Activated CD4-positive, alpha-beta T cell treated with anti-CD3 and anti-CD28 coated beads, Interleukin-2, Interleukin-4, amounts not matched to agents 100 ng/mL and 50 ng/mL, durations not matched to agents 16 hours and 8 hours (primary cell): ENCODE measurements at places on chromosomes 13 and 19.

DNA sequence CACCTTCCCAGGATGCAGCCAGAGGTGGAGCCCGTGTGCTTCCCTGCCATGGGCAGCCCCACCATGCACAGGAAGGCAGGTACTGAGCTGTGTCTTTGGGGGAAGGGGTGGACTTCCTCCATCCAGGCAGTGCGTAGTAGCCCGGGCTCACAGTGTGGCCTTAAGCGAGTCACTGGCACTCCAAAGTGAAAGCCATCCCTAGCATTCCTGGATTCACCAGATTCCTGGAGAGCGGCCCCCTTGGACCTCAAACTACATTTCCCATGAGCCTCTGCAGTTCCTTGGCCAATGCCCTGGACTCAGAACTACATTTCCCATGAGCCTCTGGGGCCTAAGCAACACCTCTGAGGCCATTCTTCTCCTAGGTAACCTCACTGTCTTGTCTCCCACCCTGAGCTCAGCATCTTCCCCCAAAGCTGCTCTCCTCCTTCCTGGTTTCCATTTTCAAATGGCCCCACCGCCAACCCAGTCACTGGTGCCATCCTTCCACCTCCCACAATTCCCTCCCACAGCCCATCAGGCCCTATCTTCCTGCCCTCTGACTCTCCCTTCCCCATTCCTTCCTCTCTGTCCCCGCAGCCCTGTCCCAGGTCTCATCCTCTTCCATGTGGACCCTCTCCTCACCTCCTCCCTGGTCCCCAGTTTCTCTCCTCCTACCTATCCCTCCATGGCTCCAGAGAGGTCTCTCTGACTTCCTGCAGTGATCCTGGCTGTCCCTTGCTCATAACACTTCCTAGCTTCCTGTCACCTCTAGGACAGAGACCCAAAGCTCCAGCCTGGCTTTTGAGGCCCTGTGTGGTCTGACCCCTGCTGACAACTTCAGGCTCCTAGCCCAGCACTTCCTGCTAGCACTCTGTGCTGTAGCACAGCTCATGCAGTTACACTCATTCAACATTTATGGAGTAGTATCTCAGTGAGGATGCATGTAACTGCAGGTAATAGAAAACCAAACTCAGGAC, at the start of gene C19orf81:
C19orf81 (plus strand) TSS at position 13 of the 959 bp plus-strand sequence; CDS start at position 13, 0 bp downstream.
- DNase-seq = peak; percentile 16

DNA sequence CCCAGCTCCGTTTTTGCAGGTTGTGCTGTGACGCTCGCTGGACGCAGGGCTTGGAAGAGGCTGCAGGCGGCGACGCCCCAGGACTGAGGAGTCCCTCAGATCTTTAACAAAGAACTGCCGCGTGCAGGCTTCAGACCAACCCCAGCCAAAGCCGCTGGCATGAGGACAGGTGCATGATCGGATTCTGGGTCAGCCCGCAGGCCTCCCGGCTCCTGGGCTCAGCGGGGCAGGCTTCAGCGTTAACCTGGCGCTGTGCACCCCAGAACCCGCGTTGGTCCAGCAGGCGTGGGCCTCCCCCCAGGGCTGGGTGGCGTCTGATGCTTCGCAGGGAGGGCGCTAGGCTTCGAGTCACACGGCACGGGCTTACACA, 920 bp upstream of the TIMM13 start:
- DNase-seq = no peak

- DNase-seq = no peak
Measured at GRCh38 chr19:42203700-42204099, 13.8 kb downstream of the DEDD2 start.

DNA sequence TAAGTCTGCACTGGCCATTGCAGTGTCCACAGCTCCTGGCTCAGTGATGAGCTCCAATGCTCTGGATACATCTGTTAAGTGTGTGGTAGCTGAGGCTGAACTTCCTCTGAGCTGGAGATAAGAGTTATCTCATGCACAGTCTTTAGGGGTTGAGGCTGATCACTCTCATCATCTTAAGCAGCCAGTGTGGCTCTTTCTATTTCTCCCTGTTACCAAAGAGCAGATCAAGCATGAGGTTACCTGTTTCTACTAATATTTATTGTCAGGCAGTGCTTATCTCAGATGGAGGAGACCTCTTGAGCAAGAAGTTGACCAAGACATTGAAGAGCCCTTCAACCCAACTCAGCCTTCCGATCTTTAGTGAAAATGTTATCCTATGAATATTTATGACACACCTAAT, 6.6 kb upstream of the OR10H2 start:
- no peak for DNase-seq

DNA sequence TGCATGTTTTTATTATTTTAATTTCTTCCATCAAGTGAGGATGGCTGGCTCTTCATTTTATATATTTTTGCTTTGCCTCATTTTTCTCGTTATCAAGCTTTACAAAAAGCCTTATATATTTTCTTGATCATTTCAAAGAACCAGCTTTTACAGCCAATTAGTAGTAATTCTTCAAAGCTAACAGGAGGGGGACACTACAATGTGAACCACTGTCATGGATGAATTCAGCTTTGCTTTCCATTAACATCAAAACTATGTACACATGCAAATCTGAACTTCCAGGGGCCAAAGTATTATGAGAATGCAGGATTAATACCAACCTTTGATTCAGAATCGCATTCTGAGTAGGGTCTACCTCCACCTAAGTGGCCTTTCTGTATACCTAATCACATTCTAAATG, 11.1 kb downstream of the UQCRFS1 start:
- no peak for DNase-seq

DNA sequence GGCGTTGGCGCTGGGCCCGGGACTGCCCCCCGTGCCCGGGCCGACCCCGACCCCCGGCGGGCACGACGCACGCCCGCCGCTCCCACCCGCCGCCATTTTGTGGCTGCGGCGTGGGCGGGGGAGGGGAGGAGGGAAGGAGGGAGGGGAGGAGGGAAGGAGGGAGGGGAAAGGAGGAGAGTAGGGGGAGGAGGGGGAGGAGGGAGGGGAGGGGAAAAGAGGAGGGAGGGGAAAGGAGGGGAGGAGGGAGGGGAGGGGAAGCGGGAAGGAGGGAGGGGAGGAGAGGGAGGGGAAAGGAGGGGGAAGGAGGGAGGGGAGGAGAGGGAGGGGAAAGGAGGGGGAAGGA, at the start of gene BTBD2:
BTBD2 (minus strand) TSS at position 107 of the 343 bp plus-strand sequence; CDS start at position 96, 11 bp downstream.
- peak; percentile 62 for DNase-seq

GRCh38 chr13:106490569-106491321, 44.7 kb downstream of the EFNB2 start:
- no peak for DNase-seq

GRCh38 chr19:24033963-24034342, 53.0 kb upstream of the ZNF254 start:
- DNase-seq = peak; percentile 25
